NK-92 treated with Interleukin-12 subunit alpha and Interleukin-12 subunit beta, amount 100 ng/mL, for 24 hours (cell line): ENCODE measurements at places on chromosomes 13 and 19.

DNA sequence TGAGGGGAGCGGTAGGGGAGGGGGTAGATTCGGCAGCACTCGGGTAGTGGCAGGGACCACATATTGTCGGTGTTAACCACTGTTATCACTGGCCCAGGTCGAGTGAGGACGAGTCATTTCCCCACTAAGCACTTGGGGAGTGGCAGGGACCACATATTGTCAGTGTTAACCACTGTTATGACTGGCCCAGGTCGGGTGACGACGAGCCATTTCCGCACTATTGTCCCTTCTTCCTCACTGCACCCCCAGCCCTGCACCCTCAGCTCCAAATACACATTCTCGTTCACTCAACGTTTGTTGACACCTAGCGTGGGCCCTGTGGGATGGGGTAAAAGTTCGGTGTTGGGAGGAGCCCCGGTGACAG lies 467 bp upstream of the CLN5 start:
- DNase-seq = peak; percentile 87

DNA sequence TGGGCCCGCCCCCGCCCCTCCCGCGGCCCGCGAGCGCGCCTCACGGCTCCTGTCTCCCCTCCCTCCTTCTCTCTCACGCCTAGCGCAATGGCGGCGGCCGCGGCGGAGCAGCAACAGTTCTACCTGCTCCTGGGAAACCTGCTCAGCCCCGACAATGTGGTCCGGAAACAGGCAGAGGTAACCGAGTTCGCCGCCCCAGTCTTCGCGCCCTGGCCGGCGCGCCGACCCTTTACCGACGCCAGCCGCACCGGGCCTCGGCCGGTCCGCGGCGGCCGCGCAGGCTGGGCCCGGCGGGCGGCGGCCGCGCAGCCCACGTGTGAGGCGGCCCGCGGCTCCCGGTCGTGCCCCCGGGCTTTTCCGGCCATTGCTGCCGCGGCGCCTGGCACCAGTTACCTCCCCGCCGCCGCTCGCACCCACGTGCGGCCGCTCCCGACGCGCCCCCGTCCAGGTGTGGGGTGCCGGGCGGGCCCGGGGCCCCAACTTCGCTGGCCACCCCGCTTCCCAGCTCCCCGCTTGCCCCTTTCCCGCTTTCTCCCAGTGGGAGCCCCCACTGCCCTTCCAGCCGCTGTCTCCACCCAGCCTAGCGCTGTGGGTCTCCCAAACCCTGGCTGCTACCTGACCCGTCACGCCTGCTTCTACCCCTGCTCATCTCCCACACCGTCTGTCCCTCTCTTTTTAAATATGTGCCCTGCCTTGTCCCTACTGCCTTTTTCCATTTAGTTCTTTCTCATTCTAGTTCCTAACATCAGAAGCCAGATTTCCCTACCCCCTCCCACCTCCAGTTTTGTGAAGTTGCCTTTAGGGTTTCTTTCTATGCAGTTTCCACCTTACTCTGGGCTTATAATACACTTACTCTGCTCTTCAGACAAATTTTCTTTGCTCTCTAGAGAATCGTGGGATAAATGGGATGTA lies 23.4 kb downstream of the IPO5 start:
- DNase-seq = no peak

GRCh38 chr13:68736961-68737360 lies 1370.7 kb upstream of the ATXN8OS start:
- no peak for DNase-seq

- DNase-seq = no peak
Measured at GRCh38 chr13:63706751-63707150, 2291.1 kb upstream of the PCDH20 start.

GRCh38 chr13:111664696-111665095 lies 344.3 kb downstream of the TEX29 start:
- DNase-seq = no peak

GRCh38 chr19:40521276-40521675 lies 54.5 kb downstream of the SPTBN4 start:
- no peak for DNase-seq

DNA sequence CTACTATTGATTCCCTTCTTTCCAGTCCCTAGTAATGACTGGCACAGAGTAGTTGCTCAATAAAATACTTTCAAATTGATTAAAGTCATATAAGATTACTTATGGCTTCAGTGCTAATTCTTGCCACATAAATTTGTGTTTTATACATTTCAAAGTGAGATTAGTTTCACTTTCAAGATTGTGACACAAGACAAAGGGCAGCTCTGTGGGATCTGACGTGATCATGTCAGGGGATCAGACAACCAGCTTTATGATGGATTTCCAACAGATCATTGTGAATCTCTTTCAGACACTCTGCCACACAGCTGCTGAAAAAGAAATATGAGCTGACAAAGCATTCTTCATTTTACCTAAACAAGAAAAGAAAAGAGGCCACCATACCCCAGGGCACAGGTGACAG lies 73.4 kb upstream of the POMP start:
- no peak for DNase-seq

DNA sequence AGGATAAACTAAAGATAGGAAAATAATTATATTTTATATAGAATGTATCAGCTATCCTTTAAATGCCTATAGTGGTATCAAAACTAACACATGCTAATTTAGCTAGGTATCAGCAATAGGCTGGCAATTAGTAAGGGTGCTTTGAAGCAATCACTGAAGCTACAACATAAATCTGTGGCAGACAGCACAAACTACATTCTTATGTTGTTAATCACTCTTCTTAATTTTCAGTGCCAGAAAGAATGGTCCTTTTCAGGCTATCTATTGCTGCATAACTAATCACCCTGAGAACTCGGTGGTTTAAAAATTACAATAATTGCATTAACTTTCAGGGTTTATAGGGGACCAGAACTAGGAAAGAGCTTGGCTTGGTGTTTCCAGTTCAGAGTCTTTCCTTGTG lies 963.1 kb downstream of the EFNB2 start:
- no peak for DNase-seq

DNA sequence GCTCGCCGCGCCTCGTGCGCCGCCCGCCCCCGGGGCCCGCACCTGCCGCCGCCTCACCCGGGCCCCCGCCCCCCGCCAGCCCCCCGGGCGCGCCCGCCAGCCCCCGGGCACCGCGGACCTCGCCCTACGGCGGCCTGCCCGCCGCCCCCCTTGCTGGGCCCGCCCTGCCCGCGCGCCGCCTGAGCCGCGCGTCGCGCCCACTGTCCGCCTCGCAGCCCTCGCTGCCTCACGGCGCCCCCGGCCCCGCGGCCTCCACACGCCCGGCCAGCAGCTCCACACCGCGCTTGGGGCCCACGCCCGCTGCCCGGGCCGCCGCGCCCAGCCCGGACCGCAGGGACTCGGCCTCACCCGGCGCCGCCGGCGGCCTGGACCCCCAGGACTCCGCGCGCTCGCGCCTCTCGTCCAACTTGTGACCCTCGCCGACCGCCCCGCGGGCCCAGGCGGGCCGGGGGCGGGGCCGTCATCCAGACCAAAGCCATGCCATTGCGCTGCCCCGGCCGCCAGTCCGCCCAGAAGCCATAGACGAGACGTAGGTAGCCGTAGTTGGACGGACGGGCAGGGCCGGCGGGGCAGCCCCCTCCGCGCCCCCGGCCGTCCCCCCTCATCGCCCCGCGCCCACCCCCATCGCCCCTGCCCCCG lies 17.2 kb downstream of the POLRMT start:
- no peak for DNase-seq

DNA sequence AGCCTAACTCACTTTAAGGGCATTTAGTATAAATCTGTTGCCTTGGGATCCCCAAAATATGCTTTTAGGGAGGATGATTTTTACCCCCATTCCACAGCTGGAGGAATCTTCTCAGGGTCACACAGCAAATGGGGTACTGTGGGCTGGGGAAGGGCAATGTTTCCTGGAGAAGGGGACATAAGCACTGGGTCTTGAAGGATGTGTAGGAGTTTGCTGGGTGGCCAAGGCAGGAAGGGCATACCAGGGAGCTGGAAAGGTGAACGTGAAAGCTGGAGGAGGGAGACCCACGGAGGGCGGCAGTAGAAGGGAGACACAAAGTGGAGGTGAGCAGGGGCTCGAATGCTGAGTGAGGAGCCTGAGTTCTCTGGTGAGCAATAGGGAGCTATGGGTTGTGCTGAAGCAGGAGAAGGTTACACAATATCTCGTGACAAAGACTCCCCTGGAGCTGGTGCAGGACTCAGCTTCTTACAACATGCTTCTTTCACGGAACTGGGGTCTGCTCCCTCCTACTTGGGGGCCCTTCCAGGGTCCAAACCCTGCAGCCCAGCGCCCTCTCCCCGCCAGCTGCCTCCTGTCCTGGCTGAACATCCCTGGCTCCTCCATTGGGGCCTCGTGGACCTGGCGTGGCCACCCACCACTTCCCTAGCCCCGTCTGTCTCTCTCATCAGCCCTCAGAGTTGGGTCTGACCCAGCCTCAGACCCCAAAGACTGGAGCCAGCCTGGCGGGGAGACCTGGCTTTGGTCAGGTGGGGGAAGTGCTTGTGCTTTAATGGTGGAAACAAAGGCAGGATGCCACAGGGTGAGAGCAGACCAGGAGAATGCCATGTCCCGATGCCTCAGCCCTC lies 11.1 kb downstream of the CILP2 start:
- DNase-seq = no peak

DNA sequence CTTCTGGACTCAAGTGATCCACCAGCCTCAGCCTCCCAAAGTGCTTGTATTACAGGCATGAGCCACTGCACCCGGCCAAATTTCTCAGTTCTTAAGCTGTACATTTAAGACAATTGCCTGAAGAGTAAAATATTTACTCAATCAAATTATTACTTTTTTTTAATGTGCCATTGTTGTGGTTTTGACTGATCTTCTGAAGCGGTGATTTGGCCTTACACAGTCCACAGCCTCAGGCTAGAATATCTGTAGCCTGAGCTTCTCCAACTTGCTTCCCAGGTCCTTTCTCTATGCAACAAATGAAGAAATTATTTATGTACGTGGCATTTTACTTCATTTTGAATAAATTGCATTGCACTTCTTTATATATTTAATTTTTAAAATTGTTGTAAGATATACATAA lies 281.3 kb downstream of the KLF5 start:
- DNase-seq = no peak

- no peak for DNase-seq
Measured at GRCh38 chr13:109287553-109287952, 498.8 kb downstream of the IRS2 start.

DNA sequence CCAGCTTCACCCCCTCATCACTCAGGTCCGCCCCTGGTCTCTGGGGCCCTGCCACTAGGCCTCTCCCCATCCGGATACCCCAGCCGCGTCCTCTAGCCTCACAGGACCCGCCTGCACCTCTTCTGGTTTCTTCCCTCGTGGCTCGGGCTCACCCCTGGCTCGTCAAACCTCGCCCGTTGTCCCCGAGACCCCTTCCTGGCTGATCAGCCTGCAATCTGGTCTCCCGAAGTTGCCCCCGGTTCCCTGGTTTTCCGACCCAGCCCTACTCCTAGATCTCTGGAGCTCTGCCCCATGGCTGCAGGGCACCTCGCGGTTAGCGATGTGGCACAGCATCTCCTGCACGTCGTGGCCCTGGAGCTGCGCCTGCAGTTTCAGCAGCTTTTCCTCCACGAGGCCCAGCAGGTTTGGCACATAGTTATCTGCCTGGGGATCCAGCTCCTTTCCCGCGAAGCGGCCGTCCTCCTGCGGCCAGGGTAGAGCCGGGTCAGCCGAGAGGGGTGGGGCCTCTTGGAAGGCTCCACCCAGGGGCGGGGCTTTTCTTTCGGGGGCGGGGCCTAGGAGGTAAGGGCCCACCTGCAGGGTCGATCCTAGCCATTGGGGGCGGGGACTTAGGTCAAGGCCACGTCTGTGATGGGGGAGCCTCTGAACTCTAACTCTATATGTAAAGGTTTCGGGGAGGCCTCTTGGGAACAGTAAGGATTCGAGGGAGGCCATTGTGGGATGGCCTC lies 2.4 kb upstream of the RGL3 start:
- no peak for DNase-seq

DNA sequence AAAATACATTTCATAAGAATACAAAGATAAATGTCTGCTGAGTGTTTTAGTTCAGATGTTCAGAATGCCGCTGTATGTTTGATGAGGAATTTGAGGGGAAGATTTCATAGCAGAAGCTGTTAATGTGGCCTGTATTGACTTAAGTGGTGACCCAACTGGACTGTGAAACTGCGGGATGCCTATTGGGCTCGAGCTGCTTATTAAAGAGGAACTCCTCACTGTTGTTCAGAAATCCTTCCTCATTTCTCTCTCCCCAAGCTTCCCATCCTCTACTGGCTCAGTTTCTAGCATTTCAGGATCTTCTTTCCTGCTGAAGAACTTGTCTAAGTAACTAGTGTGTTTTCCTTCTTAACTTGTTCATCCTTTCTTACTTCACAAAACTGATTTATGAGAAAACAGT lies 20.4 kb downstream of the DGKH start:
- DNase-seq = no peak

DNA sequence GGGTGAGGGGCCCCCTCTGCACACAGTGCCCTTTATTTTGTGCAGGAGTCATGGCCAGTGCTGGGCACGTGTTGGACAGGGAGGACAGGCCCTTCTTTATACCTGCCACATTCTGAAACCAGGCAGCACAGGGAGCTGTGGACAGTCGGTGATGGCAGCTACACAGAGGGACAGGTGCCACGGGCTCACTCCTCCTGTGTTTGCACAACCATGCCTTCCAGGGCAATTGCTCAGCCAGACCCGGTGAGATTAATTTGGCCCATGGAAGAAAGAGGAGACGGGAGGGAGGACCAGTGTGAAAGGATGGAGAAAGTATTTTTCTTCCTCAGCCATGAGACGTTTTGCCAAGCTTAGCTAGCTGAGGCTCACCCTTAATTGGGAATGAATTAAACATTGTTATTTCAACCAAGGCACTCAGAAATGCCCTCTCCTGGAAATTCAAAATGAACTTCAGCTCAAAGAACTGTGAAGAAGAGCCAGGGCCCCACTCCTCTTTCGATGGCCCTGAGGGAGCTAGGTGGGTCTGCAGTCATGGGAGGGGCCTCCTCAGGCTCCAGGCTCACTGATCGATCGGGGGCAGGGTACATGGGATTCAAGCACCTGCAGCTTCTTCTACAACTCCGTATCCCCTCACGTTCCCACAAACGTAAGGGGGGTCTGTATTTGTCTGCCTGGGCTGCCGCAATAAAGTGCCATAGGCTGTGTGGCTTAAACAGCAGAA lies 41.2 kb downstream of the SHISA2 start:
- no peak for DNase-seq

GRCh38 chr13:72504131-72504841 lies 223.1 kb downstream of the MZT1 start:
- no peak for DNase-seq

- DNase-seq = no peak
Measured at GRCh38 chr13:75759531-75759930, 123.4 kb downstream of the LMO7 start.

GRCh38 chr19:38095411-38096308 lies 128.4 kb downstream of the DPF1 start:
- DNase-seq = no peak

GRCh38 chr13:48818495-48819356 lies 157.0 kb upstream of the FNDC3A start:
- DNase-seq = no peak

- DNase-seq = no peak
Measured at GRCh38 chr13:108566413-108567170, 62.8 kb upstream of the MYO16 start.

GRCh38 chr13:89982407-89983095 lies 1364.9 kb upstream of the MIR17HG start:
- no peak for DNase-seq

- no peak for DNase-seq
Measured at GRCh38 chr19:2035590-2035991, 15.5 kb downstream of the MKNK2 start.

- no peak for DNase-seq
Measured at GRCh38 chr13:21949818-21950429, 279.1 kb downstream of the FGF9 start.

- no peak for DNase-seq
Measured at GRCh38 chr19:19181488-19181998, 10.4 kb downstream of the BORCS8 start.
